ENCODE measurements at places on chromosomes 16 and 17. TPM values are rescaled to one million over a fixed set of nuclear protein-coding genes. Genes with fewer than 3 reads are reported as not detected.

The PPL gene
- 29.2 TPM for total RNA-seq

The KCNG4 gene
- not detected for total RNA-seq

The SLC22A31 gene
- total RNA-seq: 8.1 TPM

The MYH13 gene
- total RNA-seq: not detected

The SYT17 gene
- total RNA-seq: 2.6 TPM

The NPB gene
- 2.1 TPM for total RNA-seq

The POLG2 gene
- 35.5 TPM for total RNA-seq

The CCDC154 gene
- total RNA-seq: 1.3 TPM

The FOXN1 gene
- not detected for total RNA-seq

The AANAT gene
- total RNA-seq: 0.55 TPM

DNA sequence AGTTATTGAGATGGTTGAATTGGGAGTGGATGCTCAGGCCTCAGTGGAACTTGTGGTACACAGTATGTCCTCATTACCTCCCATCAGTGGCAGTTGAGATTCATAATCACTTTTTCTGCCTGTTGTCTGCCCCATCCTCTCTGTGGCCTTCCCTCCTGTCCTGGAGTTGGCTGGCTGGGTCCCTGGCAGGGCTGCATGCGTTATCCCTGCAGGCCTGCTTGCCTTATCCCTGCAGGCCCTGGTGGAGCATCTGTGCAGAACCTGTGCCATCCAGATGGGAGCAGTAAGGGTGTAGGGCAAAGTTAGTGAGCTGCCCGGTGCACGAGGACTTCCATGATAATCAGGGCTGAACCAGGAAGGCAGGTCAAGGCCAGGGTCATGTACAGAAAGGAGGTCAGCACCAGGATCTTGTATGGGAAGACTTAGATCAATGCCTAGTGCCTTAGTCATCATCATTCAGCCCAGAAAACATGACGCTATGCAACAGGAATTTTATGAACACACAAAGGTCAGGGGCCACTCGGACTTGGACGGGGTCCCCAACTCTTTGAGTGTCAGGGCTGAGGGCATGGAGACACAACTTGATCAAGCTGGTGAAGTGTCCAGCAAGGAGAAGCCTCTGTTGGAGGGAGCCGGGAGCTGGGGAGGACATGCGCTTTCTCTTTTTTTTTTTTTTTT is 47.2 kb downstream of the ABCC1 start:
- no peak for DNase-seq

DNA sequence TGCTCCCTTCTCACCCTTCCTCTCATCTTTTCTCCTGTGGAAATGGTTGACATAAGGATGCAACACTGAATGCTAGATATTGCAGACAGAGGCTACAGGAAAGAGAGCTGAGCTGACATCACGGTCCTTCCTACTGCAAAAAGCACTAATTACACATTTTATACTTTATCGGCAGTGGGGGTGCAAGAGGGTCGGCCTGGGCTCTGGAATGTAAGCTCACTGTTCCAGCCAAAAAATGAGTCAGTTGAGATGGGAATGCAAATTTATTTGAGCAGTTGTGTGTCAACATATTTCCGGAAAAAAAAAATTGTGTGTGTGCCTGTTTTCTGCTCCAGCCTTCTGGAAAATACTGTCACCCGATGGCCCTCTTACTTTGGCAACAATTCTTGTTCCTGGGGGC is 14.1 kb upstream of the MRTFB start:
- no peak for DNase-seq

DNA sequence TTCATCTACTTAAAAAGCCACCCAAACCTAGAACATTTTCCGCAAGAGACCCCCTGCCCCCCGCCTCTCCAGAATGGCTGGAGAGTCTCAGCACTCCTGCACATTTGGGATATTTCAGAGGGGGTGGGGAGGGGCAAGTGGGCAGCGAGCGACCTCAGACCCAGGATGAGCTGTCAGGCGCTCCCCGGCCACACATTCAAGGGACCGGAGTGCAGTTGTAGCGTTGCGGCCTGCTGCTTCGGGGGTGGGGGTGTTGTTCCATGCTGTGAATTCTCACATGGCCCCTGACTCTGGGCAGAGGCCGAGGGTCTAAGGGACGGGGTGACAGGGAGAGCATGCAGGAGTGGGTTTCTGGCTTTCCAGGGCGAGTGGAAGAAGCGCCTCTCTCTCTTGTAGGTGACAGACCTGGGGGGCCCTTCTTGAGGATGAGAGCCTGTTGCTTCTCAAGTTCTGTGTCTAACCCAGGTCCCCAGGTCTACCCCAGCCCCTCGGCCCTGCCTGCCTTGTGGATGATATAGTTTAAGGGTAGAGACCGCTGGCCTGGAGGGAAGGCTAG is 231.2 kb downstream of the SEC14L1 start:
- no peak for DNase-seq

GRCh38 chr17:77246110-77247047 is 105.6 kb downstream of the SEC14L1 start:
- DNase-seq: no peak

- no peak for DNase-seq
Measured at GRCh38 chr17:35742896-35743477, 10.1 kb downstream of the GAS2L2 start.

DNA sequence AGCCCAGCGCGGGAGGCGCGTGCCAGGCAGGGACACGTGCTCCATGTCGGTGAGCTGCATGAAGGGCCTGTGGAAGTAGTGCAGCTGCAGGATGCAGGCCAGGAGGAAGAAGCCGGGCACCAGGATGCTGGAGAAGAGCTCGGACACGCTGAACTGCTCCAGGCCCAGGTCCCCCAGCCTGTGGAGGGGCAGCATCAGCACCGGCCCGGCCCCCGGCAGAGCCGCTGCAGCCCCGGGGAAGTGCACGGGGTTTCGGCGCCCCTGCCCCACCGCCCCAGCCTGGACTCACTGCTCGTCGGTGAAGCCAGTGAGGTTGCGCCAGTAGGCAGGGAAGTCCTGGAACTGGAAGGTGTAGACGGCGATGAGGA is 28.0 kb downstream of the CTU2 start:
- no peak for DNase-seq

DNA sequence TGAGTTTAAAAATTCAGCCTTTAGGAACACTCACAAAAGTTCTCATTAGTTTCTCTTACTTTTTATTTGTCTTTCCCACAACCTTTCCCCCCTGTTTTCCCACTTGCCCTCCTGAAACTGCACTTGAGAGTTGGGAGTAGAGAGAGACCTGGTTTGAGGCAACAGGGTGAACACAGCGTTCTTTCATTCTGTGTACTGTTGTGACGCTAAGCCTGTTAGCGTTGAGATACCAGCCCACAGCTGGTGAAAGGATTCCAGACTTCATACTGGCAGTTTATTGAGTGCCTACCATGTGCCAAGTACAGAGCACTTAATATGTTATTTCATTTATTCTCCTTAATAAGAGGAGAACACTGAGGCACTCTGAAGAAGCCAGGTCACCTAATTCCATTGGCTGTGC is 10.3 kb downstream of the TNRC6C start:
- no peak for DNase-seq

- DNase-seq: no peak
Measured at GRCh38 chr16:27529962-27530361, 19.8 kb downstream of the GTF3C1 start.

- DNase-seq: no peak
Measured at GRCh38 chr16:61324044-61324443, 712.2 kb downstream of the CDH8 start.

DNA sequence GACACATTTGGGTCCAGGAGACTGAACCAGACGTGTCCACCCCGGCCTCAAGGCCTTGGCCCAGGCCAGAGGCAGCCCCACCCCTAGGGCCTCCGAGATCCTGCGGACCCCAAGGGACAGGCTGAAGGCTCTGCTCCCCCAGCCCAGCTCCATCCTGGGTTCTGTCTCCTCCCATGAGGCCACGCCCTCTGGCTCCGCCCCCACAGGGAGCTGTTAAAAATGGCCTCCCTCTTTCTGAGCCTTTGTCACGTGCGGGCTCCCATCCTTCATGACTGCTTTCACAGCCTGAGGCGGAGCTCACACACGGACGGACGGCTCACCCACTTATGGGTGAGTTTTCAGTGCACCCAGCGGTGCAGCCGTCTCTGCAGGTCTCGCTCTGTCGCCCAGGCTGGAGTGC is 6.5 kb upstream of the CACNA1H start:
- DNase-seq: no peak

DNA sequence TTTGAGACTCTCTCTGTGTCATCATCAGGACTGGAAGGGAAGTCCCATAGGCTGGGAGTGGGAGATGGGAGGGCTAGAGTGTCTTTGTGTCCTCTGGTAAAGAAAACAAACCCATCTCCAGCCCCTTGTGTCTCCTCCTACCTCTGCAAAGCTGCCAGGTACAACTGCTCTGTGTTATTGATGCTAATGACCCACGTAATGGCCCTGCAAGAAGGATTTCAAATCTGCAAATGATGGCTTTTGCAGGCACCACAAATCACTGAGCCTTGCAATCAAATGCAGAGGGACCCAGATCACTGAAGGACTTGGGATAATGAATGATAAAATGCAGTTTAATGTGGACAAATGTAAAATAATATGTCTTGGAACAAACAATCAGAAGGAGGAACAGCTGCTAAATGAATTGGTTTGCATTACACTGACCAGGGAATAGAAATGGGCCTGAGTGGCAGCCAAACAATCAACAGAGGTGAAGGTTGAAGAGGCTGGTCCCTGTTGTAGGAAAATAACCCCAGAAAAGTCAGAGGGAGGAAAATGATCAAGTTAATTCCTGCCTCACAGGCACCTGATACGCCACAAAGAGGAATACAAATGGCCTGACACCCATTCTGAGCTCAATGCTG is 425.1 kb downstream of the UTP18 start:
- peak; percentile 20 for DNase-seq

- DNase-seq: peak; percentile 20
Measured at GRCh38 chr17:67994817-67995569, 1.3 kb downstream of the C17orf58 start.

GRCh38 chr16:86199871-86200695 is 301.1 kb downstream of the IRF8 start:
- no peak for DNase-seq

GRCh38 chr16:12350945-12351344 is 374.4 kb downstream of the SNX29 start:
- peak; percentile 38 for DNase-seq

DNA sequence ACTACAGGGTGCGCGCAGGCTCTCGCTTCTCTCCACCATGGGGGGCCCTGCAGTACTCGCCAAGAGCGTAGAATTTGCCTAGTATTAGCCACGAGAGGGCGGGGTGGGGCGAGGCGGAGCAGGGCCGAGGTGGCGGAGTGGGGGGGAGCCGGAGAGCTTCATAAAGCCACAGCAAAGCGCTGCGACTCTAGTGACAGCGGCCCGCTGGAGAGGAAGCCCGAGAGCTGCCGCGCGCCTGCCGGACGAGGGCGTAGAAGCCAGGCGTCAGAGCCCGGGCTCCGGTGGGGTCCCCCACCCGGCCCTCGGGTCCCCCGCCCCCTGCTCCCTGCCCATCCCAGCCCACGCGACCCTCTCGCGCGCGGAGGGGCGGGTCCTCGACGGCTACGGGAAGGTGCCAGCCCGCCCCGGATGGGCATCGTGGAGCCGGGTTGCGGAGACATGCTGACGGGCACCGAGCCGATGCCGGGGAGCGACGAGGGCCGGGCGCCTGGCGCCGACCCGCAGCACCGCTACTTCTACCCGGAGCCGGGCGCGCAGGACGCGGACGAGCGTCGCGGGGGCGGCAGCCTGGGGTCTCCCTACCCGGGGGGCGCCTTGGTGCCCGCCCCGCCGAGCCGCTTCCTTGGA is at the start of gene TBX21:
TBX21 (plus strand) TSS at position 190 of the 627 bp plus-strand sequence; CDS start at position 409, 219 bp downstream.
- peak; percentile 89 for DNase-seq

DNA sequence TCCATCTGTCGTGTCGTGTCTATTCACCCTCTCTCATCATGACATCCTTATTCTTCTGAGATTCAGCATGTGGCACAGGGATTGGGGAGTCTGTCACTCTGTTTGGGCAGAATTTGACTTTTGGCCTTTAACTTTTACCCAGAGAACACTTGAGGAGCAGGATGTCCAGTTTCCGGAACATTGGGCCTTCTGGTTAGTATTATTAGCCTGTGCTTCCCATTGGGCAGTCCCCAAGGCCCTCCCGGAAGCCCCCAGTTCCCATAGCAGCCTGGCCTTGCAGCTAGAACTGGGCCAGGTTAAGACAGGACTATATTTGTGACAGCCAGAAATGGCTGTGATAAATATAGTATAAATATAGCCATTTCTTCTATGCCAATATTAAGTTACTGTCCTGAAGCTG is 9.6 kb downstream of the SCN4A start:
- DNase-seq: no peak

DNA sequence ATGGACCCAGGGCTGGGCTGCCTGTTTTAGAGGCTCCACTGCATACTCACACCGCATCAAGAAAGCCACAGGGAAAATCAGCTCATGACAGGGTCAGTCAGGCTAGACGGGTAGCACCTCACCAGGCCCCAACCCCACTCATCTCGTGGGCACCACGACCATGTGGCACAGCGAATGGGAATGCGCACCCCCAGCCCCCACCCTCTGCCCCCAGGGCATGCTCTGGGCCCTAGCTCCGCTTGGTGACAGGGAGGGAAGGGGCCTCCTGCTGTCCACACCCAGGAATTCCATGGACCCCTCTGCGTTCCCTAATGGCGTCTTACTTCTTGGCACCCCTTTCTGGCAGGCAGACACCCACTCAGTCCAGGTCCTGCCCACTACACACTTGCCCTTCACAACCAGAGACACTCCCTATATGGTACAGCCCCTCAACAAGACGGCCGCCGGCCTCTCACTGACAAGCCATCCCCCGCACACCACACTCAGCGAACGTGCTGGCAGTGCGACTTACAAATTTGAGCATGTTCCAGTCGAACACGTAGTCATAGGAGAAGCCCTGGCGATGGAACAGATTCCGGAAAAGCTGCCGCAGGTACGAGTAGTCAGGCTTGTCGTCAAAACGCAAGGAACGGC is 22.1 kb downstream of the SLC16A3 start:
- no peak for DNase-seq

DNA sequence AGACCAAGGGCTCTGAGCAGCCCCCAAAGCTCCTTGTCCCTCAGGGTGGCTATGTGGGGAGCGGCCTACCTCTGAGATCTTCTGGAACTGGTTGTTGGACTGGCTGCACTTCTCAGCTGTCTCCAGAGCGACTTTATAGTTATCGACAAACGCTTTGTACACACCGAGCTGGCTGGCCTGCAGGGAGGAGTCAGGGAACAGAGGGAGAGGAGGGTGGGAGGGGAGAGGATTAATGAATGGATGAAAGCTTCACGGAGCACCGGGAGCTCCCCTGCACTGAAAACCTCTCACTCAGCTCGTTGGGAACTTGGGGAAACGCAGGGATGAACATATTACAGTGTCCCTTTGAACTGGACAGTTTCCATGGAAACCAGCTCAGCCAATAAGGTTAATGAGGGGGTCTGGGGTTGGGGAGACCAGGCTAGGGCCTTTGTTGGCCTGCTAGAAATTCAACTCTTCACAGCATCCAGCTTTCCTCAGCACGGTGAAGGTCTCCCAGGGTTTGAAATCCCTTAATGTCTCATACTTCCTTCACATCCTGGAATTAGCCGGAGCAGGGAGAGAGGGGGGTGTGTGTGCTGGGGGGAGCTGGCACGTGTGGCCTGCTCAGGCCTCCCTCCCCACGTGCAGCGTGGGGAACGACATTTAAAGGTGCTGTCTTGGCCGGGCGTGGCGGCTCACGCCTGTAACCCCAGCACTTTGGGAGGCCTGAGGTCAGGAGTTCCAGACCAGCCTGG is 86.7 kb downstream of the TIMM22 start:
- no peak for DNase-seq

All from H9 (cell line).